Activated gamma-delta T cell treated with Interleukin-2 at 50 U/mL for 16 hours (primary cell): ENCODE measurements at places on chromosomes 12 and 14.

- no peak for DNase-seq
Observed at GRCh38 chr14:92663049-92663448, 85.4 kb downstream of the LGMN start.

DNA sequence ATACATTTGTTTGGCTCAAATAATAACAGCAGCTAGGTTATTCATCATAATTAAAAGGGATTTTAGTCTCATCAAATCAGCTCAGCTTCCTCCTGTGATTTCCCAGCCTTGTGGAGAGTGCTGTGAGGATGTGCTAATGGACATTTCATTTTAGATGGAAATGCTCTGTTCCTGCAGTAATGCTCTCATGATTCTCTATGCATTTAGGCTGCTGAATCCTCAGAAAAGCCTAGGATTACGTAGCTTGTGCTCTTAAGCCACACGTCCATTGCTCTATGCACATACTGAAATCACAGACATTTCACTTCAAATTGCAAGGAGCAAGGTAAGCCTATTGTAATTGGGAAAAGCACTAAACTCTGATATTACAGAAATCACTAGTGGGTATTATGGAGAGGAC is 226.6 kb upstream of the TMEM260 start:
- no peak for DNase-seq

DNA sequence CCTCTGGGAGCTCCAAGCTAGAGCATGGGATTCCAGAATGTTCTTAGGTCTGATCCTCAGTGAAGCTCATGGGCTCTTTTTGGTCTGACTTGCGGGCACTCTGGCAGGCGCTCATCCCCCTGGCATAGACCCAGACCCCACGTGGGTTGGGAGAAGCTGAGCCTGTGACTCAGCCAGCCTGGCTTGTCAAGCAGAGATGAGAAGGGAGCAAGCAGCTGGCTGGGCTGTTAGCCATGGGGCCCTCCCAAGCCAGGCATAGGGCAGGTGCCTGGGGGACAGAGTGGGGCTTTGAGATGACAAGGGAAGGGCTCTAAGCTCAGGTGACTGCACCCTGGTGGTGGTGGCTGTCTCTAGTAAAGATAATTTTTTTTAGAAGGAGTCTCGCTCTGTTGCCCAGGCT is 80.3 kb upstream of the NOS1 start:
- DNase-seq = no peak

GRCh38 chr12:59646636-59647035 is 50.8 kb downstream of the SLC16A7 start:
- DNase-seq = no peak

GRCh38 chr12:46921764-46922133 is 96.0 kb upstream of the SLC38A4 start:
- DNase-seq = no peak

DNA sequence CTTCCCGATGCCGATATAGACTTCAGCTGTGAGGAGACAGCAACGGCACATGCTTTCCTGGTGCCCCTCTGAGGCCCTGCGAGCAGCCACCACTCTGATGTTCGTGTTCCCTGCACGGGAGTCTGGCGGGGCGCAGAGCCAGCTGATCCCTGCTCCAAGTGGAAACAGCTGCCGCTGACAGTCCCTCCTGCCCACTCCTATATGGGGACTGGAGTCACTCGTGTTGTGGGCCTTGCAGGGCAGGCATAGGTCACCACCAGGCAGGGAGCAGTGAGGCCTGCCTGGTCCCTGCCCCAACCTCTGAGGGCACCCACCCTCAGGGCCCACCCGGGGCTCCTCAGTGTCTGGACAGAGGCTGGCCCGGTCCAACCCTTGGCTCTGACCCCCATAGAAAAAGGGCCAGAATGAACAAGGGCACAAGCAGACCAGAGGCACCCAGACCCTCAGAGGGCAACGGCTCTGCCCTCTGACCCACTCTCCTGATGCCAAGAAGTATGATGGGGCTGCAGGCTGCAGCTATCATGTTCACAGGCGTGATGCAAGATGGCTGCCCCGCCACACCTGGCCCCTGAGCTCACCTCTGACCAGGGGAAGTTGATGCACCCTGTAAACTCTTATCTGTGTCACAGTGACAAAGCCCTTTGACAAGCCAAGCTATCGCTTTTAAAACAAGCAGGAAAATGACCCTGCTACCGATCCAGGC is 181.6 kb downstream of the CALM1 start:
- DNase-seq = no peak

GRCh38 chr14:100402631-100403030 is 79.5 kb downstream of the SLC25A47 start:
- DNase-seq = no peak

DNA sequence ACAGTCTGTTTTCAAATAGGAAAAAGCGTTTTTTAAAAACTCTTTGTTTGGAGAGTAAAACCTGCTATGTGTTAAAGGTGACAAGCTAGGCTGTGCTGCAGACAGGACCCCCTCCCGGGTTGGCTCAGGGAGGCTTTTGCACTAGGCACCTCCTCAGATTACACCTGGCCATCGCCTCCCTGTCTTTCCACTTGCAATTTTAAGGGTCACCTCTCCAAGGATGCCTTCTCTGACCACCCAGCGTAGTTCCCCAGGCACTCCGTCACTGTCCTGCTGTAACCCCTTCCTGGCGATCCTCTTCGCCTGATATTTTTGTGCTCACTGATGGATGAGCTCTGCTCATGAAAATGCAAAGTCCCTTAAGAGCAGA is 80.7 kb downstream of the NTF3 start:
- no peak for DNase-seq

GRCh38 chr12:123908884-123909725 is 63.5 kb downstream of the CCDC92 start:
- DNase-seq = no peak

GRCh38 chr12:92049403-92049802 is 96.2 kb downstream of the BTG1 start:
- DNase-seq = no peak

DNA sequence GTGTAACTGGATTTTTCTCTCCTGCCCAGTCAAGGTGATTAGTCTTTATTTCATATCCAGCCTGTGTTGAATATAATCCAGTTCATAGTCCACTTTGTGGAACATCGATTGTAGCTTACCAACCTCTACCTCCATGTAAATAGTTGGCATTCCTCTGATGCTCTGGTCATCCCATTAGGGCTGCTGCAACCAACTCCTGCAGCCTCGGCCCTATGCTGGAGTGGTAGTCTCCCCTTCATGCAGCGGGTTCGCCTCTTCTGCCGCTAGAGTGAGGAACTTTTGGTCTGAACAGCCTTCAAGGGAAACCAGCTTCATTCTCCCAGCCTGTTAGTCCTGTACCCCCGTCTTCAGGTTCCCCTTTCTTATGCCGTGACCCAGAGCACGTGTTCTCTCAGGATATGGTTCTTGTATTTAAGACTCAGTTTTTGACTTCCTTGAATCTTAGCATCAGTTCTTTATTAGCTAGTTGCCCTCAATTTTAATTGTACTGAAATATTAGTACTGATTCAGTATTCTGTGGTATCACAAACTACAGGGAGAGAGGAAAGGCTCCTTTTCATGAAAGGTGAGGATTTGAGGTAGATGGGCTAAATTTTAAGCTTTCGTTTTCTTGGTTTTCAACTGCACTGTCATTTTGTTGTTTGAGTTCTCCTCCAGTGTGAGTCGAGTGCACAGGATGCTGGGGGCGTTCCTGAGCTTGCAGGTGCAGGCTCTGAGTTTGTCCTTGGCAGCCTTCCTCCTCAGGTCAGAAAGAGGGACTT is 33.2 kb downstream of the ZNF664 start:
- DNase-seq = peak; percentile 14

GRCh38 chr12:125220404-125221273 is 155.4 kb downstream of the AACS start:
- no peak for DNase-seq

DNA sequence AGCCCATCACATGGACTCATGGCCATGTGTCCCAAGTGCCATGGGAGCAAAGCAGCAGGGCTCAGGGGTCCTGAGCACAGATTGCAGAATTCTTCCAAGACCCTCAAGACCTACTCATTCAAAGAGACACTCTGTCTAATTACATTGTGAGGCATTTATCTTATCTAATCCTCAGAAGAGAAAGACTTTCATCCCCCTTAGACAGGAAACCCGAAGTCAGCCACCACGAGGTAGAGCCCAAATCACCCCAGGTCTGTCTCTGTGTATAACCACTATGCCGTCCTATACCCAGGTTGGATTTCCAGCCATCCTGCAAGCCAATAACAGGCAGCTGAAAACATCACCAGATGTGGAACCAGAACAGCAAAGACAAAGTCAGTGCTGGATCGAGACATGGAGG is 8.9 kb upstream of the BCL11B start:
- no peak for DNase-seq

GRCh38 chr12:108801736-108802100 is 55.7 kb downstream of the SSH1 start:
- DNase-seq = no peak

DNA sequence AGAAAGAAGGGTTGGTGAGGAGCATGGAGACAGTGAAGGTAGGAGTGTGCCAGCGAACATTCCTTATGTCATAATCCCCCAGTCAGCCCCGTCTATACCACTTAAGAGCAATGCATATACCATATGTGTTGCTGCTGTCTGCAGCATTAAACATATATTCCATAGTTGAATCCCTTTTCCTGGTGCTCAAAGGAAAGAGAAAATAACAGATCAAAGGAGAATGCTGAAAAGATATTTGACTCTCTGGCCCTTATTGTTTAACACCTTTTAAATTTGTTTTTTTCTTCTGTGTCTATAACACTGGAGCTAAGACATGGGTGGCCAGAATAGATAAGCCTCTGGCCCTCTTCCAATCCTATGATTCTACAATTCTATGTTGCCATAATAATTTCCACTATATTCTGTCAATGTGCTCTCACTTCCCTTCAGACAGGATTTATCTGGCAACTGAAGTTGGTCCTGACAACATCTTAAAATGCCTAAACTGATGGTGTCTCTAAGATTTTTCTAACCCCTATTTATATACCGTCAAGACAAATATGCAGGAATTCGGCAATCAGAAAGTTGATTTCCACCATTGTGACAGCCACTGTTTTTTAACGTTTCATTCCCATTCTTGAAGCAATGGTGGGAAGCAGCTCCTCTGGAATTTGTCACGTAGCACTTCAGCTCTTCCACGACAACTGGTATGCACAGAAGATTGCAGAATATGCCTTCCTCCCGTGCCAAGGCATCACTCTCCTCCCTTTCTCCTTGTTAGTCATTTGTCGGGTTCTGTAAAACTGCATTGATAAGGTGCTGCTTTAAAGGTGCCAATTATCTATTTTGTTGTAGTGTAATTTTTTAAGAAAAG is 204.7 kb downstream of the BCAT1 start:
- no peak for DNase-seq

DNA sequence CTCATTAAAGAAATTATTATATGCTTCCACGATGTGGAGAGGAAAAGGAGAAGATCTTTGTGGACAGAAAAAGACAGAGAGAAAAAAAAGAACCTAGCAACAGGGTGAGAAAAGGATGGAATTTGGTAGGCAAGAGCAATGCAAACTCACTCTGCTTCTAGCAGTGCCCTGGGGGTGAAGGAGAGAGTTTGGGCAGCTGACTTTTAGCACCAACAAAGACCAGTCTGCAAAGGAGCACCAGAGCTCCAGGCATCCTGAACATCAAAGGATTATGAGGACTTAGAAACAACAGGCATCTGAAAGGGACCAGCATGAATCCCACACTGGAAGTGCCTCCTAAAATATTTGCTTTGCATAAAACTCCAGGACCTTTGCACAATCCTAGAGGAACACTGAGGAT is 32.8 kb upstream of the RERG start:
- DNase-seq = no peak

DNA sequence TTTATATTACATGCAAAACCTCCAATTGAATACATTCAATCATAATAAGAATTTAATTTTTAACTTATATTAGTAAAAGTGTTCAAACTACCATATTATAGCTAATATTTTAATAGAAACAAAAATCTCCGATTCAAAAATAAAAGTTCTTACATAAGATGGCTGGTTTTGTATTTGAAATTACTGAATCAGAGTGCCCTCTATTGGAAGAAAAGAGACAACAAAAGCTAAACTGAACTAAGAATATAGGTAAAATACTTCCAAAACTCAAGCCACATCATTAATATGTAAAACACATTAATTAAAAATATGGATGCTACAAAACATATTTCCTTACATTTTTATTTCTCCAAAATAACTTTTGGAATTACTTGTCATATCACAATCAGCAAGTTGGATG is 120.3 kb downstream of the GARIN6 start:
- DNase-seq = no peak

DNA sequence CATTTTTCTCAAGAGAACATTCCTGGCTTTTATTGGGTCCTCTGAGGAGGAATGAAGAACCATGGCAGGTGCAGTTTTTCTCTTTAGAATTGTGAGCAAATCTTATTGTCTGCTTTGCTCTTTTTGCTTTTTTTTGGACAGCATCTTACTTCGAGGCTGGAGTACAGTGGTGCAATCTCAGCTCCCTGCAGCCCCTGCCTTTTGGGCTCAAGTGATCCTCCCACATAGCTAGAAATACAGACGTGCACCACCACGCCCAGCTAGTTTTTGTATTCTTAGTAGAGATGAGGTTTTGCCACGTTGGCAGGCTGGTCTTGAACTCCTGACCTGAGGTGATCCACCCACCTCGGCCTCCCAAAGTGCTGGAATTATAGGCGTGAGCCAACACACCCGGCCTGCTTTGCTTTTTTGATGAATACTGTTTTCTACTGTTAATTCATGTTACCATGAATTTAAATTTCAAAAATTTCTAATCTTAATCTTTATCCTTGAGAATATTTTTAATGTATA is 71.5 kb downstream of the POLR3B start:
- DNase-seq = no peak

GRCh38 chr12:92973614-92974013 is 44.5 kb upstream of the EEA1 start:
- no peak for DNase-seq

- no peak for DNase-seq
Observed at GRCh38 chr14:100467939-100468338, 119.3 kb downstream of the BEGAIN start.

DNA sequence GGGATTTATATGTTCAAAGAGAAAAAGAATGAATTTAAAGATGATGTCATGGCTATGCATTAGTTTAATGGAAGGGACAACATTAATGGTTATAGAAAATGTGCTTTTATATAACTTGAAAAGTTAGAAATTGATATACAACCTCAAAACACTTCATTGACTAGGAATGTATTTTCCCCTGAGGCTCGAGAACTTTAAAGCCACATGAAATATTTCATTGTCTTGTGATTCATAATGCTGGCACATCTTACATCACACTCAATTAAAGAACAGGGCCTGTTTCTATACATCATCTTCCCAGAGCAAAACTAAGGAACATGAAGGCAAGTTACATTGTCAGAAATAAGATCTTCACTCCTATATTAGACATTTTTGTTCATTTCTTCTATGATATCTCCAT is 35.2 kb upstream of the PAWR start:
- DNase-seq = no peak
